ENCODE measurements at places on chromosomes 11 and 22.

- DNase-seq = no peak
Measured at GRCh38 chr11:19723572-19724342, 11.1 kb downstream of the NAV2 start.

- no peak for DNase-seq
Measured at GRCh38 chr11:67006029-67006884, 16.7 kb upstream of the SYT12 start.

DNA sequence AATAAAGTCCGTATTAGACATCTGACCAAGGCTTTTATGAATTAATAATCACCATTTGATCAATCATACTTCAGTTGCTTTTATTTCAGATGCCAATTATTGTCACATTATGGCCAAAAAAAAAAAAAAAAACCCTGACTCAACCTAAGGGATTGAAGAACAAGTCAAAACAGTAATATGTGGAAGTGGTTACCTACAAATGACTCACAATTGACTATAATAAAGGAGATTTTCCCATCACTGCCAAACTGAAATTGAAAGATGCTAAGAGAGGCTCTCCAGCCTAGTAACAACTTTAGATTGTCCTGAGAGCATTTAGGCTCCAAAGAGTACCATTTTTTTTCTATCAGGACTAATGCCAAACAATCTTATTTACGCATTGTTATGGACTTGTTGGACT lies 35.2 kb downstream of the SOX6 start:
- no peak for DNase-seq

DNA sequence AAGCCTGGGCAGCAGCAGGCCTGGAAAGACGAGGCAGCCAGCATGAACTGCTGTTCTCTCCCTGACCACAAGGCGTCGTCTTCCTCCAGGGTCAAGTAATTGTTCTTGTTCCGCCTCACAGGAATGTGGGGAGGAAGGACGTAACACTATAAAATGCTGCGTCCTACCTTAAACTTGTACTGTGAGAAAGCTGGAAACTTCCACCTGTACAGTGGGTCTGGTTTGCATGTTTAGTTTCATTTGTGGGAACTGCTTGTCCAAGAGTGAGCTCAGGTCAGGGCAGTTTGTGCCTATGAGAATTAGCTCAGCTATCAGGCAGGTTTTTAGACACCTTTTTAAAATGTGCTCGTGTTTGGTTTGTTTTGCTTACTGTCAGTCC lies 55.2 kb downstream of the PANX1 start:
- no peak for DNase-seq

- DNase-seq = no peak
Measured at GRCh38 chr11:100220801-100221200, 466.3 kb upstream of the ARHGAP42 start.

Data from NCI-H187 (cell line).